ENCODE measurements at places on chromosomes 2 and 18. TPM values are rescaled to one million over a fixed set of nuclear protein-coding genes. Genes with fewer than 3 reads are reported as not detected.

- H3K27ac ChIP-seq = no peak overlapping the region
- no peak overlapping the region for H3K4me3 ChIP-seq
- H3K27me3 ChIP-seq = peaks cover 12% of the 10 kb centered on the region
Observed at GRCh38 chr2:85772019-85772745, 18.4 kb downstream of the ATOH8 start.

GRCh38 chr18:36582988-36583745, 245.6 kb downstream of the TPGS2 start:
- no peaks in the 10 kb centered on the region for H3K4me1 ChIP-seq
- H3K4me3 ChIP-seq = no peak overlapping the region
- no peaks in the 10 kb centered on the region for H3K27me3 ChIP-seq
- H3K36me3 ChIP-seq = no peaks in the 10 kb centered on the region
- DNase-seq = no peak

- no peaks in the 10 kb centered on the region for H3K36me3 ChIP-seq
- no peak overlapping the region for H3K4me3 ChIP-seq
- no peaks in the 10 kb centered on the region for H3K4me1 ChIP-seq
- H3K27me3 ChIP-seq = no peaks in the 10 kb centered on the region
Observed at GRCh38 chr2:216842636-216843035, 17.2 kb downstream of the TNP1 start.

- H3K27me3 ChIP-seq = no peaks in the 10 kb centered on the region
- H3K4me1 ChIP-seq = no peaks in the 10 kb centered on the region
- H3K4me3 ChIP-seq = no peak overlapping the region
- H3K36me3 ChIP-seq = no peaks in the 10 kb centered on the region
- no peak for DNase-seq
Observed at GRCh38 chr18:26432651-26433424, 115.5 kb downstream of the KCTD1 start.

DNA sequence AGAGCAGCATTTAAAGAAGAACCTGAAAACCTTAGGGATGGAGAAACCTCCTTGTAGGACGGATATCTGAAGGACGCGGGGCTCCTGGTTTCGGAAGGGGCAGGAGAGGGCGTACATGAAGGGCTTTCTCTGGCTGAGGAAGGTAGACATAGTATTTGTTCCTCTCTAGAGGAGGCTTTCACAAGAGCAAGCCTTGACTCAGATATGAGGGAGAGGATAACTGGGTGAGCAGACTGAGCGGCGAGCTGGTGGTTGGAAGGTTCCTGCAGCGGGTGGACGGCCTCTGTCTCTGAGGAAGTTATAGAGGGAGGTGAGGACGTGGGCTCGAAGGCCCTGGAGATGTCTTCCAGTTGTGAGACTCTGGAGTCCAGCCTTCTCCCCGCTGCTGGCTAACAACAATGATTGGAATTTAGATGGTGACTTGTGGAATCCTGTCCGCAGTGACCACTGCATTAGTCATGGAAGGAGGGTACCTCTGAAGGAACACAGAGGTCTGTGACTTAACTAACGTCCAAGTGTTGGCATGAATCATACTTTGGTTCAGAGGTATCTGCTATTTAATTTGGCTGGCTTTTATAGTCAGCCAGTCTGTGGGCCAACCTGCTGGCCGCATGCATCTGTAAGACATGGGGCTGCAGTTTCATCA, 80.9 kb downstream of the ASAP2 start:
- H3K4me3 ChIP-seq = no peak overlapping the region
- H3K36me3 ChIP-seq = no peaks in the 10 kb centered on the region
- H3K27ac ChIP-seq = no peak overlapping the region

- no peak overlapping the region for H3K4me3 ChIP-seq
- H3K36me3 ChIP-seq = no peaks in the 10 kb centered on the region
- no peaks in the 10 kb centered on the region for H3K4me1 ChIP-seq
- DNase-seq = no peak
- no peak overlapping the region for H3K27ac ChIP-seq
Observed at GRCh38 chr2:33336036-33336625, 140.3 kb upstream of the RASGRP3 start.

CTNNA2 gene
- total RNA-seq = not detected

CAPN10 gene
- total RNA-seq = 42.1 TPM

All from CD4-positive, alpha-beta T cell (primary cell).